ENCODE measurements at places on chromosomes 13 and 19.
A peak's percentile ranks its signal among the peaks of the same experiment; 100 is the strongest.

DNA sequence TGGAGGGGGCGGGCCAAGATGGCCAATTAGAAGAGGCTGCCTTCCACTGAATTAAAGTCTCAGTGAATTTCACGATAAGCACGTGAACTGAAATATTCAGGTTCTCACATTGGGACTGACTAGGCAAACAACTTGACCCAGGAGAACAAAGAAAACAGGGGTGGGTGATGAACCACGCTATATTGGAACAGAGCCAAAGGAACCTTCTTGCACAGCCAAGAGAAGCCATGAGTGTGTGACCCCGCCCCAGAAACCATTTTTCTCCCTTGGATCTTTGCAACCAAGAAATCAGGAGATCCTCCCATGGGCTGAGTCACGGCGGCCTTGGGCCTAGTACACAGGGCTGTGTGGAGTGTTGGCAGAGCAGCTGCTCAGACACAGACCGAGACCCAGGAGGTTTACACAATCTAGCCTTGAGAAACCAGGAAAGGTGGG lies 36.8 kb downstream of the ERICH4 start:
- no peak for DNase-seq

- DNase-seq = no peak
Observed at GRCh38 chr13:111632906-111633305, 312.5 kb downstream of the TEX29 start.

DNA sequence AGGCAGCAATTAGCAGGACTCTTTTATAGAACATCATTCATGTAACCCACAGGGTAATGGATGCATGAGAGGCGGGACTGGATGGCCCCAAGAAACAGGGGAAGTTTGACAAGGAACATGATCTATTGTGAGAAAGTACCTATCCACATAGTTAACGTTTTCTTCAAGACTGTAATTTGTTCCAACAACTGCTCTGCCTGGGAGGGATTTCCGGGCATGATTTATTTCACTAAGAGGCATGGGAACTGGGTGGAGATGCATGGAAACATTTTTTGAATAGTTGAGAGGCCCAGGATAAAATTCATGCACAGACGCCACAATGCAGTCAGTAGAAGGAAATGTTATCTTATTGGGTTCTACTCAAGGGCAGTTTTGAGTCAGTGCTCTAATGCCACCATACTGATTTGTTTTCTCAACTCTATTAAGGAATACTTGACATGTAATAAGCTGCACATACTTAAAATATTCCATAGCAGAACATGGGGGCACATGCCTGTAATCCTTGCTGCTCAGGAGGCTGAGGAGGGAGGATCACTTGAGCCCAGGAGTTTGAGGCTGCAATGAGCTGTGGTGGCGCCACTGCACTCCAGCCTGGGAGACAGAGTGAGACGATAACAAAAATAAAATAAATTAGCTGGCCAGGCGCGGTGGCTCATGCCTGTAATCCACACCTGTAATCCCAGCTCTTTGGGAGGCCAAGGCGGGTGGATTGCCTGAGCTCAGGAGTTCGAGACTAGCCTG lies 9.9 kb upstream of the ATG4D start:
- no peak for DNase-seq

DNA sequence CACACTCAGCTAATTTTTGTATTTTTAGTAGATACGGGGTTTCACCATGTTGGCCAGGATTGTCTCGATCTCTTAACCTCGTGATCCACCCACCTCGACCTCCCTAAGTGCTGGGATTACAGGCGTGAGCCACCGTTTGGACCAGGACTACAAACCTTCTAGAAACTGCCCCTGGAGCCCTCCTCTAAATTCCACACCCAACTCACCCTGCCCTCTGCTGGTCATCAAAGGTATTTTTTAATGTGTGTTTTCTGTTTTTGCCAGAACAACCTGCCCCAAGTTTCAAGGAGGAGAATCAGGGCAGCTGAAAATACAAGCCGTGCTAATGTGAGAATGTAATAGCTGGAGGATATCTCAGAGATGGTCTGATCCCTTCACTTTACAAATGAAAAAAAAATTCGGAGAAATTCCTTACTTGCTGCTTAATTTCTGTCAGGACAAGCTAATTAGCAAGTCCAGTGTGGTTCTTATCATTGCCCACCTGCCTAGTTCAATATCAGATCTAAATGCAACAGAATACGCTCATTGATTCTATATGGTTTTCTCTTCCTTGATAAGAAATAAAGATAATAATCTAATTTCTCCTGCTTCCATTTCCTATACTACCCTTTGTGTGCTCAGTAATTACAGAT lies 4.1 kb downstream of the ATP8A2 start:
- DNase-seq = no peak

DNA sequence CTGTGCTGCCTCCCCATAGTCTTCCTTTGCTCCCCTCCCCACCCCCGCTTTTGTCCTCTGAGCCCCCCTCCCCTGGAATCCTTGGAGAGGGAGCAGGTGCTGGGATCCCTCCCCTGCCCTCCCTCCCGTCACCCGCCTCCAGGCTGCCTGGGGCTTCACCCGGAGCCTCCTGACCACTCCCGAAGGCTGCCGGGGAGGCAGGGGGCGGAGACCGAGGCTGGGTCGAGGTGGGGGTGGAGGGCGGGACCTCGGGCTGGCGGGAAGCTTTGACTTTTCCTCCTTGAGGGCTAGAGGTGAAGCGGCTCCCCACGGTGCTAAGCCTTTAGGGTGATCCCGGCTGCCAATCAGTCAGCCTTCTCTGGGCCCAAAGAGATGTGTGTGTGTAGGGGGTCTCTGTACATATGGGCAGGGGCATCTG lies 1.5 kb downstream of the KMT5C start:
- peak; percentile 71 for DNase-seq

GRCh38 chr13:90156390-90156789 lies 1191.1 kb upstream of the MIR17HG start:
- DNase-seq = no peak

- DNase-seq = no peak
Observed at GRCh38 chr13:28058866-28059613, 41.3 kb downstream of the FLT3 start.

DNA sequence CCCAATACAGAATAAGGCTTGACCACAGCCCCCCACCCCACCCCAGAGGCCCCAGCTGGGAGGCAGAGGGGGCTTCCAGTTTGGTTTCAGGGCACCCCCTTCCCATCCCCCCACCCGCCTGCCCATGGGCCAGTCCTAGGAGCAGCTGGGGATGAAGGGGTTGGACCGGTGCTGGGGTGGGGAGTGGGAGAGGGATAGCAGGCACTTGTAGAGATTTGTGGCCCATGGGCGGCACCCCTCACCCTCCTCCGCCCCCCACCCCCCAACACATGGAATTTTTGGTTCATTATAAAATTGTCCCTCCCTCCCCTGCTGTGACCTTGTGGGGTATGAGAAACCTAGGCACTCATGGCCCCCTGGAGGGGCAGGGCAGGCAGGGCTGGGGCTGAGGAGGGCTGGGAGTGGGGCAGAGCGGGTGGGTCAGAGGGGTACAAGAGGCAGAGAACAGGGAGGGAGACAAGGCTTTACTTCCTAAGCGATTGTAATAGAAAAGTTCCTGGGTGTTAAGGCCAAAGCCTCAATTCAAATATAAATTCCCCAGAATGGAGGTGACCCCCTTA lies 5.3 kb upstream of the GSK3A start:
- DNase-seq = no peak

- no peak for DNase-seq
Observed at GRCh38 chr19:36572593-36573019, 486 bp downstream of the ZNF529 start.

DNA sequence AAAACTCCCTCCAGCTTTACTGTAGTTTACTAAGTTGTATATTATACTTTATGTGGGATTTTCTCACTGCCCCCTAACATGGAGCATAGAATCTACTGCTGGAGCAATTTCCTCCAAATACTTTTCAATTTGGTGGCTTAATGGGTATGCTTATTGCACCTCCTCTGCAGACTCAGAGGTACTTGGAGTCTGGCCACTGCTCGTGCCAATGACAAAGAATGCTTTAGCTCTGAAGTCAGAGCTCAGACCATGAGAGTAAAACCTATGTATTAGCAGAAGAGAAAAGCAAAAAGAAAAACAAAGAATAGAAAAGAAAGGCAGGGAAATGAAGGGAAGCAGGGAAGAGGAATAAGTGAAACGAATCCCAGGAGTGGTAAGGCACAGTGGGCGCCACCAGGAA lies 71.9 kb downstream of the SUCLA2 start:
- no peak for DNase-seq

DNA sequence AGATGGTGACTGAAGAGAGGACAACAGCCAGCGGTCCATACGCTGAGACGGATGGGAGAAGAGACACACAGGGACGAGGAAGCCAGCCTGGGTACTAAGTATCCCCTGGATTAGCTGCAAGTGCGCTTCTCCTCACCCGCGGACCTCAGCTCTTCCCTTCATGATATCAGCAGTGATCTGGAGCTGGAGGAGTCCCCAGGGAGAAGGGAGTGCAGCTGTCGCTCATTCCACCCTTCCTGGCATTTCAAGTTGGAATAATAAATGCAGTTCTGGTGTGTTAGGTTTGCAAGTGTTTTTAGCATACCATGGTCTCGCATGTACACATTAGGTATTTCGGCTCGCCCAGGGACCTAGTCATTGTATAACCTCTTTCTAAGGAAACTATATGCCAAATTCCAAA lies 88.5 kb upstream of the C1QTNF9B start:
- DNase-seq = no peak

- DNase-seq = no peak
Observed at GRCh38 chr19:39998501-39998900, 1.6 kb downstream of the ZNF546 start.

GRCh38 chr13:80437231-80437630 lies 96.3 kb upstream of the SPRY2 start:
- no peak for DNase-seq

DNA sequence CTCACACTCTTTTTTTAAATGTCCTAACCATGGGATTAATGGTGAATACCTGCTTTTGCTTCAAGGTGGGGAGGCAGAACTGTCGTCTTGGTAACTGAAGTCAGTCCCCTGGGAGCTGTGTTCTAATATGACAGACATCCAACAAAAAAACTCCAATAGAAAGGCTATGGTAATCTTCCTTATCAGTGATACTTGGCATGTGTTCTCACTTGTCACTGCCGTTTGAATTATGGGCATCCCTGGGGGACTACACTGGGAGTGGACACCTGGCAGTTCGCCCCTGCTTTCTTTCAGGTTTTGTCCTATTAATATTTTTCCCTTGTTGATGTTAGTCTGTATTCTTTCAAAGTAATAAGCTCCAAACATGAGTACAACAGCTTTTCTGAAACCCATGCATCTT lies 252.6 kb downstream of the SLITRK5 start:
- DNase-seq = no peak

DNA sequence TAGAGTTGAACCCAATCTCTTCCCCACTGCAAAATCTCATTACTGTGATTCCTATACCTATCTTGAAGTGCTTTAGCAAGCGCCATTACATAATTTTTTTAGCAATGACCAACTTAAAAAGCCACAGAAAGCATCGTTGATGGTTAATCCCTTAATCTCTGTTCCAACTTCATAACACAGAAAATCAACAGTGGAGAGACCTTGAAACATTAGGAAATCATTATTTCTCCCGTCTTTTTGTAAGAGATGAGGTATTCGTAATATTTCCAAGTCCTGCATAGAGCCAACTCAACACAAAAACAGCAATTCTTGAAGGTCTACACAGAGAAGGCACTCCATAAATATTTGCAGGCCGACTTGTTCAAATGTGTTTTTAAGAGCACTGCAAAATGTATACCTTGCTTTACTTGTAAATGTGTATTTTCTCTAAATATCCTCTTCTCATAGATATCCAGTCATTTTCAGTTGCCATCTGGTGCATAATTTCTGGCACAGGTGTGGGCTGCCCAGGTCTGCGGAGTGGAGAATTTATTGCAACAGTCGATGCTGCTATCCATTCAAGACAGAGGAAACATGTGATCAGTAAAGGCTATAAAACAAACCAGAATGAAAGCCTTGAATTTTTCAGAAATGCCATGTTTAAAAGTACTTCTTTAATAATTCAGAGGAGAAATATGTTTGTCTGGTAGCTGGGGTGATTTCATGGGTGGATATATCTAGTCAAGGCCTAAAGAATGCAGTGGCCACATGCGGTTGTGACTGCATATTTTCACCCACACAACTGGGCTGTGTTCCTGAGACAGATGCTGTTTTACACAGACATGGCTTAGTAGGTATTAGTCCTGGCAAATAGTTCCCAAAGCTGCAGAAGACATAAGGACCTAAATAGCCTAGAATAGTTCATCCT lies 234.3 kb upstream of the STARD13 start:
- DNase-seq = no peak

DNA sequence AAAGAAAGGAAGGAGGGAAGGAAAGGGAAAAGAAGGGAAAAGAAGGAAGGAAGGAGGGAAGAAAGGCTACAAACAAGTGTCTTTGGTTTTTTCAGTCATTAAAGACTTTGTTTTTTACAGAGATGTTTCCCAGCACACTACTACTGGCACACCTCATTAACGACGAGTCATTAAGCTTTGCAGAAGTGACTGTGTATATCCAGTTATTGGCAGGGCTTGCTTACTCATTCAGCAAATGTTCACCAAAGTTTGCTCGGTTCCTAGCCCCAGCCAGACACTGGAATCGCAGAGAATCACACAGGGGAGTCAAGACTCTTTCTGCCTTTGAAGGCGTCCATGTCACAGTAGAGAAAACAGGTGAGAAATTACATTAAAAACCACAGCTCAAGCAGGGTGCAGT lies 4.3 kb downstream of the NLRP12 start:
- DNase-seq = no peak

DNA sequence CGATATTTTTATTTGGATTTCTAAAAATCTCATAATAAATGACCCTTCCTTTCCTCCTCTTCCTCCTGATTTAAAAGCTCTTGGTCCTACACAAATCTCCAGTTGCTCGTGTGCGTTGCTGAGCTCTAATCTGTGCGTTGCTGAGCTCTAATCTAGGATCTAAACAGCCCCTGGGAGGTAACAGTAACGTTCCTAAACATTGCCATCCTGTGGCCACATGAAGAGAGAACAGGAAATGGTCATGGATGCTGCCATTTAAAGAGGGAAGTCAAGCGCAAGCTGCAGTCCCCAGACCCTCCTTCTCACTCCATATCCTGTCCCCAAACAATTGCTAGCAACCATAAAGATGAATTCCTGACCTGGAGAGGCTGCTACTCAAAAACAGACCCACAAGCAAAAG lies 170.8 kb downstream of the NUFIP1 start:
- no peak for DNase-seq

GRCh38 chr13:67791047-67791446 lies 560.9 kb upstream of the PCDH9 start:
- DNase-seq = no peak

DNA sequence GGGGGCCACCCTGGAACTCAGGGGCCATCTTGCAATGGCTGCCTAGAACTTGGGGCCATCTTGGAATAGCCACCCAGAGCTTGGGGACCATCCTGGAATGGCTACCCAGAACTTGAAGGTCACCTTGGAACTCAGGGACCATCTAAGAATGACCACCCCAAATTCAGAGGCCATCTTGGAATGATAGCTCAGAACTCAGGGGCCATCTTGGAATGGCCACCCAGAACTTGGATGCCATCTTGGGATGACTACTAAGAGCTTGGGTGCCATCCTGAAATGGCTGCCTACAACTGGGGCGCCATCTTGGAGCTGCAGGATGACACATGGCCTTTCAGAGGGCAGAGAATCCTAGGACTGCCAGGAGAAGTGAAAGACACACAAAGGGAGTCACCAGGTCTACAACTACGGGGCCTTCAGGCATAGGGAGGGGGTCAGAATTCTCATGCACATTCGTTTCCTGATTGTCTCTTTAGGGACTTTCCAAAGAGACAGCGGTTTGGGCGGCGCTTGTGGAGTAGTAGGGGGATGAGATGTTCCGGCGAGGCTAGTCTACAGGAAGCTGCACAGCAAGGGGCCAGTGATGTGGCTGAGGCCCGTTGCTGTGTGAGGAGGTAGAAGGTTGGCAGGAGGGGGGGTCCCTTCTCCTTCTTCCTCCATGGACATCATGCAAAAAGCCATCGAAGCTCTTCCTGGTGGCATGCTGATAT lies 125.0 kb downstream of the IER2 start:
- no peak for DNase-seq
